Esophagus squamous epithelium (tissue), 5 donors: ENCODE measurements at places on chromosomes 3 and 15.

DNA sequence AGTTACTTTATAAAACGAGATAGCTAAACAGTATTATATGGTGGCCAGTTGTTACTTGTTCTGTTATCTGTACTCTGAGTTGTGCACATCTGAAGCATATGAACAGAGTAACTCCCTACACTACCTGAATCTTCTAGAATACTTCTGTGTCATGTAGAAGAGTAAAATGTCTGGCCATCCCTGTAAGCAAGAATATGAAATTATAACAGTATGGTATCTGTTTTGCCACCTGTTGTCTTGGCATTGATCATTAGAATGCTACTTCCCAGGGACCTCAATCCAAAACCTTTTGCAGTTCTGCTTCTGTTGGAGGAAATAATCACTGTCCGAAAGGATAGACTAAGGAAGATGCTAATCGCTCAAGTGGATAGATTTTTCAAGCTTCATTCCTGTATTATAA is 1.9 kb downstream of the TEX9 start:
- DNase-seq = no peak

- DNase-seq = no peak
Observed at GRCh38 chr3:37591116-37591781, 270.4 kb upstream of the CTDSPL start.

DNA sequence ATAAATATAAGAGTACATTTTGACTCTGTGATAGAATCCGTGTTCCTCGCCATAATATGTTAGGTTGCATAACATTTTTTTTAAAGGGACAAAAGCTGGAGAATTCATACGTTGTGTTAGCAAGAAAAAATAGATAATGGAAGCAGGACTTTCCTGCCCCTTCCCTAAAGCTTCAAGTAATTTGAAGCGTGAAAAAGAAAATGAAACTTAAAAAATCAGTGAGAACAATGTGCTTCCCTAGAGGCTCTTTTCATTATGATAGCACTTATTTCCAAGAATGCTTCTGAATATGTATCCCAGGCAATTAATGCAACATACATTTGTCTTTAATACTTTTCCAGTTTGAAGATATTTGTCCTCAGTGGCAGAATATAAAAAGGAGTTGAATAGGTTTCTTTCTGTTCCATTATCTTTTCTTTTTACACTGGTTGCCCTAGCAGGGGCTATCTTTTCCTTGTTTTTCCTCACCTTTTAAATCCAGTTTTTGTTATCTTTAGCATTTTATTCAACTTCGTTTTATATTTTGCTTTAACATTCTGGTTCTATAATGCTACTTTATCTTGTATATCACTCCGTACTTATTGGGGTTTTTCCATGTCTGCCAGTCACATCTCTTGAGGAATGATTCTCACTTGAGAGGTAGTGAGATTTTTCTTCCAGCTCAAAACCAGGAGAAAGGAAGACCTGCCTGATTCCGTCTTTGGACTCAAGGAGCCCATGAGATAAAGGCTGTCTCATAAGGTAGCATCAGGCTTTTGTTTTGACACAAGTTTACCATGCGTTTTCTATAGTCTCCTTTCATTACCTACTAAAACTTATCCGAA is 113.8 kb downstream of the MBNL1 start:
- no peak for DNase-seq

GRCh38 chr3:133388696-133389395 is 11.0 kb upstream of the BFSP2 start:
- DNase-seq = no peak

GRCh38 chr15:70219966-70220365 is 122.2 kb upstream of the TLE3 start:
- DNase-seq = no peak

DNA sequence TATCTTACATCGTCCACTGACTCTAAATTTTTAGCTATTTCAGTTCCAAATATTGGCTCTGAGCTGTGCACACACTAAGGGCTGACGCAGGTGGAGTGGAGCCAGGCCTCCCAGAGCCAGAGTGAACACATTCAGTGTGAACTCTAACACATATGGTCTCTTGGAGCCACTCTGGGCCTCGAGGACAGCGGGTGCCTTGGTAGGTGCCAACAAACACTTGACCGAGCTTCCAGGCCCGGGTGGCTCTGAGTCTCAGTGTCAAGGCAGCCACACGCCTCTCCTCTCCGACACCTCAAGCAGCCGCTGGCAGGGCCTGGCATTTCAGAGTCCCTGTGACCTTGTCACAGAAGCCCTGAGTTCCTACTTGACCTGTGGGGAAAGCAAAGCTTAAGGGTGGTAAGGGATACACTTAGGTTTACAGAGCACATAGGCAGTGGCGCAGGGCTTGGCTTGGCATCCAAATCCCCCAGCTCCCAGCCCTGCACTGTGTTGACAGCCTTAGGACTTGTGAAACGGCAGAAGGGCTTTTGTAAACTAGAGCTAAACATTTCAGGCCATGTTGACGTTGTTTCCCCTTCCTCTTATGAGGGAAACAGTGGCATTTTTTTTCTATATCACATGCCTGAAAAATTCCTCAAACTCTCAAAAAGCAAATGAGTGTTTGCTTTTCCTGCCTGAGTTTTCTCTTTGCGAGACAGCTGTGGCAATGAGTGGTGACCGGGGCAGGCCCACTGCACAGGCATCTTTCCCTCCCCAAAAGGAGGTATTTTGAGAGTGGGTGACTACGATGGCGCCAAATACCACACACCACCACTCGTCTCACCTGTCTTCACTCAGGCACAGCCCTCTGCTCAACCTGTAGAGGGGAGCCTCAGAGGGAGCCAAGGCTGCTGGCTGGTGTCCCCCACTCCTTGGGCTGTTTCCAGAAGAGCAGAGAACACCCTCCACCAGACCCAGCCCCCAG is 60.8 kb downstream of the DAPK2 start:
- DNase-seq = no peak

DNA sequence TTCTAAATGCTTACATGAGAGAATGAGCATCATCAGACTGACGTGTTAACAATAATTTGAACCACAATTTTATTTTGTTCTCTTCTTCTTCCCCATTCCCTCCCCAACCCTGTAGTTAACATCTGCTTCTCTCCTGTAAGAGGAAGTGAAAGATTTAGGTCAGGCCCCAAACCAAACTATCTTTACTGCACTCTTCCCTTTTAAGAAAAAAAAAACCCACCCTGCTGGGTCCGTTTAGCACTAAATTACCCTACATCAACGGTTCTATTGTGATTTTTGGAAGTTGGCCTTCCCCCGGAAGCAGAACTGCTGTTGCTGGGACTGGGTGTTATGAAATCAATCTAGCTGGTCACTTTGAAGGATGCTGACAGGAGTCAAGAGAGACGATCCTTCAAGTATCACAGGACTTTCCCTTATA is 49.4 kb downstream of the NFKBIZ start:
- DNase-seq = no peak

DNA sequence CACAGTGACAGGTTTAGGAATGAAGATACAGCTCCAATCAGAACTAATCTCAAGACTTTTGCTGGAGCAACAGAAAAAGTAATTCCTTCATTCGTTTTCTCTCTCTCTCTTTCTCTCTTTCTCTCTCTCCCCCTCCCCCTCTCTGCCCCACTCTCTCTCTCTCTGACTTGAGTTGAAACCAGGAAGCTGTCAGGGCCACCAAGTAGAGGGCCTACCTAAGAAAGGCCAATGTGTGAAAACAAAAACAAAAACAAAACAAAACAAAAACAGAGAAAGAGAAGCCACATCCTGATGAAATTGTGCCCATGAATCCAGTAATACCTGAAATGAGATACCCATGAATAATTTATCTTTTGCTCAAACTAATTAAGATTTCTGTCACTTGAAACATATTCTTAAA is 72.9 kb downstream of the ATP8B4 start:
- DNase-seq = no peak

GRCh38 chr3:46897829-46898320 is 20.4 kb downstream of the PTH1R start:
- no peak for DNase-seq

- DNase-seq = no peak
Observed at GRCh38 chr3:157362348-157362747, 74.3 kb upstream of the PTX3 start.

DNA sequence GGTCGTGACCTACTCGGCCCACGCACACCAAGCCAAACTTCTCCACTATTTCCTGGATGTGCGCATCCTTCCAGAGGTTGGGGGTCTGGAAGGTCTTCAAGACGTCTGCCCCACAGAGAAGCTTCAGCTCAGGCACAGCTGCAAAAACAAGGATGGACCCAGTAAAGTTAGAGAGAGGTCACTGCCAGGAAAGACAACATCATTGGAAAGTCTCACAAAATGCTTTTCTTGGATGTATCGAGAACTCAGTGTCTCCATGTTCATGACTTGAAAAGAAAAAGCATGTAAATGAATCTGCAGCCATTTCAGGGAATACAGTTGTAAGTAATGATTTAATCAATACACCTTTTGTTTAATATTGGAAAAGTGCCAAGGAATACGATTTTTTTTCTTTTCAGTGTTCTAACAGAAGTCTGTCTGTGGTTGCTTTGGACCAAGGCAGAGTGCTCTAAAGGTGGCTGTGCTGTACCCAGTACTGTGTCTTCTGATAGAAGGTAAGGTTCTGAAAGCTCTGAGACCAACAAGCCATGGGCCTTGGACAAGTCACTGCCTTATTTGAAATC is 21.8 kb upstream of the RBP1 start:
- no peak for DNase-seq

DNA sequence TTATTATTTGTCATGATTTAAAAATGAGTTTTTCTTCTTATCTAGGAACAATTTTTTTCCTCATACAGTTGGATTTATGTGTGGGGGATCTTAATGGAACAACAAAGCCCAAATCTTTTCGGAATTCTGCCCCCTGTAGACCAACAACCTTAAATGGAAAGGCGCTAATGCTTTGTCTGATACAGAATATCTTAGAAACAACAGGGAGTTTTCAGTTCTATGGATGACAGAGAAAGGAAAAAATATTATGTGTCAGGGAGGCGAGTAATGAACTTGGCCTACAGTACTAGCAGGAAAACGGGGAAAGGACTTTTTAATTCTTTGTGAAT is 592 bp downstream of the MOBP start:
- no peak for DNase-seq

- DNase-seq = no peak
Observed at GRCh38 chr15:78838489-78838888, 27.2 kb upstream of the ADAMTS7 start.

GRCh38 chr15:92288755-92289154 is 104.9 kb upstream of the ST8SIA2 start:
- no peak for DNase-seq

DNA sequence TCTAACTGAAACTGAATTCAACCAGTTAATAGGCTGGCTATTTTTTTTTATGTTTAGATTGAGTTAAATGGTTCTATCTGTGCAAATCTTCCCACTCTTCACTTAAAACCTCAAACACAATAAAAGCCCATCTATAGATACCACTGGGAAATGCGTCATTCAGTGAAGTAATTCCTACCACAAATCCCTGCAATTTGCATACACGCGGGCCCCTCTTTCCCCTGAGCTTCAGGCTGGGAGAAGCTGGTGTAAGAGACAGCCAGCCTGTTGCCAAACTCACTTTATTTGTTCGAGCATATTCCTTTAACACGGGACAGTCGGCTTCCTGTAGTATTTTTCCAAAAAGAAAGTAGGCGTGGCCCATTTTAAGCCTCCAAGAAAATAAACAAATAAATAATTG is 26.0 kb upstream of the MCTP2 start:
- DNase-seq = no peak

DNA sequence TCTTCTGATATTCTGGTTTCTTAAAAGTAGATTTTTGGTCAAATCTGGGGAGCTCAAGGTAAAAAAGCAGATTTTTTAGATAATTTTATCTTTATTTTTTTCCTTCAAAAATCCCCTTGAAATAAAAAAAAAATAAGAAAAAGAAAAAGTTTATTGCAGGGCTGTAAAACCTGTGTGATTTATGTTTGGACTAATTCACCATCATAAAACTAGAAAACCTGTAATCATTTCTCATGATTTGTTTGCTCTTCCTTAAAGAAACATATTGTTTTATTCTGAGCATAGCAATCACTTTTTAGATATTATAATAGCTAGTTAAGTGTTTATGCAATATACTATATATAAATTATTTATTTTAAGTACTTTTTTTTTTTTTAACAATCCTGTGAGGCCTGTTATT is 68.0 kb downstream of the NEO1 start:
- no peak for DNase-seq

GRCh38 chr15:101288905-101289513 is 6.0 kb downstream of the SNRPA1 start:
- no peak for DNase-seq

DNA sequence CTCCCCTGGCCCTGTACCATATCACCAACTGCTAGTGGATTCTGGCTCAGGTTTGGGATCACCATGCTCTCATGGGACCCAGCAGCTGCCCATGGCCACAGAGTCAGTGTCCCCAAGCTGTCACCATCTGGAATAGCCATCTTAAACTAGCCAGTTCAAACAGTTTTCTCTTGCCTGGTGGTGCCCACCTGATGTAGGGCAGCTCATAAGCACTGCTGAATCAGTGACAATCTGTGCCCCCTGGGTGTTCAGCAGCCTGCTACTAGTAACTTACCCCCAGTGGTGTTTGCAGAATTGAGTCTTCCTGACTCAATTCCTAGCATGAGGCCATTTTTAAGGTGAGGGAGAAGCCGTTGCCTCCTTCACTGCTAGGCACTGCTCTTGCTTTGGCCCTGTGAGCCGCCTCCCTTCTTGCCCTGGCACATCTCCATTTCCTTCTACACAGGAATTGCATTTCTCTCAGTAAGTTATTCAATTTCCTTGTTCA is 7.9 kb downstream of the RPSA start:
- DNase-seq = no peak

DNA sequence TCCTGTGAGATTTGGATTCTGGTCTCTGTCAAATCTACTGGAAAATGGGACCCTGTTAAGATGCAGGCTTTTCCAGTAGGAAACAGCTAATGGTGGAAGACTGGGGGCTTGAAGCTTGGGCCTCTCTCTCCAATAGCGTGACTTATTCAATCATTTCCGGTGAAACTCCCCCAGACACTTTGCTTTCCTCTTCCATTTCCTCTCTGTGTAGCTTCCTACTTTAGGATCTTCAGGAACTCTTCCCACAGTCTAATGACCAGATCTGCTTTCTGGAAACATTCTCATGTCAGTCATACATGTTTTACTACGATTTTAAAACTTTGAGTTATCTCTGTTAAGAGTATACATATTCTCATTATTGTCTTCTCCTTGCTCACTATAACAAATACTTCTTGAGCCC is 28.0 kb upstream of the TPRG1 start:
- DNase-seq = no peak

GRCh38 chr3:10992017-10992942 is at the start of gene SLC6A1:
Gene SLC6A1 (plus strand): TSS chr3:10992748. CDS start chr3:11017212, 24,464 bp downstream.
- no peak for DNase-seq

DNA sequence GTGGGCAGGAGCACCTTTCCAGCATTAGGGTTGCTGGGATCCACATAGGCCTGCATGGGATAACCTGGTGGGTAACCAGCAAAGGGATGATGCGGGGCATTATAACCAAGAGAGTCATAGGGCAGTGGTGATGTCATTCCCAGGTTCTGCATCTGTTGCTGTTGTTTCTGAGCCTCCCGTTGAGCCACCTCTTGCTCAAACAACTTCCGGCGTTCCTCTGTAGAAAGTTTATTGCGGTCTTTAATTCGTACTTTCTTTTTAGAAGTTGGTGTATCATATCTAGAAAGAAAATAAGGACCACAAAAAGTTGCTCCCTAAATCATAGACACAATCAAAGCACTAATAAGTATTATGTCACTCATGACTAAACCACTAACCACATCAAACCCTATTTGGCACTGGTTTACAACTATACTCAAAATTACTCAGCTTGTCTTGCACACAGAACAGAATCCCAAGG is 77.8 kb downstream of the NBEAL2 start:
- DNase-seq = no peak

GRCh38 chr3:126582311-126582710 is 23.6 kb upstream of the C3orf22 start:
- DNase-seq = no peak

- no peak for DNase-seq
Observed at GRCh38 chr3:108287146-108287545, 9.2 kb upstream of the HHLA2 start.
